Activated effector memory CD4-positive, alpha-beta T cell treated with Interleukin-2 at 50 U/mL for 16 hours (primary cell): ENCODE measurements at places on chromosomes 2 and 18.

DNA sequence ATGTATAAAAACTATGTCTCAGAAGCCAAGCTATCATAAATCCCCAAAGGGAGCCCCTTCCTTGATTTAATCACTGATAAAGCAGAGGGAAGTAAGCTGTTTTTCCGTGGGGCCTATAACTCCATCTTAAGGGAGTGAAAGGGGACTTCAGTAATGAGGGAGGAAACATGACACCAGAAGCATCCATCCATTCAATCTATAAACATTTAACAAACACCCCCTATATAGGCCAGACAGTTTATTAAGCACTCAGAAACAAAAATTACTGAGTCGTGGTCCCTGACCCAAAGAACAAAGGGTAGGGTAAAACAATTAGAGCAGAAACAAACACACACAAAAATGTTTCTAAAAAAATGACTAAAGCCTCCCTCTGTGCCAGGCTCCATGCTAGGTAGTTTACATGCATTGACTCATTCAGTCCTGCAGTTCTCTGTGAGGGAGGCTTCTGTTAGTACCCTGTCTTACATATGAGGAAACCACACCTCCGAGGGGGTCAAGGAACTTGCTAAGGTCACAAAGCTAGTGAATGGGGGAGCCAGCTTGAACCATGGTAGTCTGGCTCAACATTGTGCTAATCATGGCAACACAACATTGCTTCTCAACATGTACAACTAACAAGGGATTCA is 472.1 kb downstream of the CDH2 start:
- DNase-seq = no peak

GRCh38 chr2:60780721-60781120 is 24.7 kb downstream of the PAPOLG start:
- DNase-seq = no peak

GRCh38 chr2:1979138-1979537 is 234.8 kb upstream of the PXDN start:
- DNase-seq = no peak

- DNase-seq = no peak
Measured at GRCh38 chr2:107556038-107556627, 270.6 kb upstream of the RGPD4 start.

- DNase-seq = no peak
Measured at GRCh38 chr2:170313347-170313991, 135.5 kb downstream of the MYO3B start.

DNA sequence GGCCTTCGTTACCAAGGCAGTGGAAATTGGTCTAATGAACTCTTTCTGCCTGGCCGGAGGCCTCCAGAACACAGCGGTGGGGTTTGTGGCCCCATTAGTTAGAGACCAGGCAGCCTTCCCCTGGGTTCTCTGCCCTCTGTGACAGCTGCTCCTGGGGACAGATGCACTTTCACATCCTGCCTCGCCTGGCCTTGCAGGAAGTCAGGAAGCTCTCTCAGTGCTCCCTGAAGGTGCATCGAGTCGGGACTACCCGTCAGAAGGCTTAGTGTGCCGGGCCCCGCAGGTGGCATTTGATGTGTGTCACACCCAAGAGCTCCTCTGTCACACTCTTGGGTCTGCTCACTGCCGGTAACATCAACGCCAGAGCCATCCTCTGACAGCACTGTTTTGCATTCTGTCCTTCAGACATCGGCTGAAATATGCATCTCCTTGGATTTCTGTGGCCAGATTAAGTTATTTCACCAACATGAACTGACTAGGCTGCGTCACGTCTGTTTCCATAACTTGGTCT is 158.3 kb downstream of the LDLRAD4 start:
- DNase-seq = peak; percentile 58

DNA sequence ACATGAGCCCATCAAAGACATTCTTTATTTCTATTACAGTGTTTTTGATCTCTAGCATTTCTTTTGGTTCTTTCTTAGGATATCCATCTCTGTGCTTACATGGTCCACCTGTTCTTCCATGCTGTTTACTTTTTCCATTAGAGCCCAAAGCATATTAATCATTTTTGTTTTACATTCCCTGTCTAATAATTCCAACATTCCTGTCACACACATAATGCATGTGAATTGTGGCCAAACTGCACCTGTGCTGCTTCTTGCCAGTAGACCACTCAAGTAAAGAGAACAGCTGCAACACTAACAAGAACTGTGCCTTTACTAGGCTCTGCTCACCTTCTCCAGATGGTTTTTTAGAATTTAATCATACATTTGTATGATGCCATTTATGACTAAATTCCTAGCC is 103.0 kb downstream of the PTH2R start:
- no peak for DNase-seq

DNA sequence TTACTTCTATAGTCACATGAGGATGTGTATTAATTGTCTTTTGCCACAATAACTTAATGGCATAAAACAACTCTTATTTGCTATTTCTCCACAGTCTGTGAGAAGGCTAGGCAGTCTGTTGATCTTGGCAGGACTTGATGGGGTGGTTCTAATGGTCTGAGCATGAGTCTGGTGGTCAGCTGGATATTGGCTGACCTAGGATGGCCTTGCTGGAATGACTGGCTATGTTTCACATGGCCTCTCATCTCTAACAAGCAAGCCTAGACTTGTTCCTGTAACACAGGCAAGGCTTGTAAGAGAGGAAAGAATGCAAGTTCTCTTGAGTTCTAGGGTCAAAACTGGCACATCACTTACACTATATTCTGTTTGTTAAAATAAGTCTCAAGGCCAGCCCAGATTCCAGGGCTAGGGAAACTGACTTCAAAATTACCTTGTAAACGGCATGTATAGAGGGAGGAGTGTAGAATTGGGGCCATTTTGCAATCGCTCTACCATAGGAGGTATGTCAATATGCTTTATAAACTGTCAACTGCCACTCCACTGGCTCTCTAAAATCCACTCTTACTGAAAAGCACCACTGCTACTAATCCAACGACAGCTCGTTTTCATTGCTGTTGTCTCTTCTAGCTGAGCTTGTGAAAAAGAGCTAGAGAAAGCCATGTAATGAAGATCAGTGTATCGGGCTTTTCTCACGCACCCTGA is 325.0 kb upstream of the PKDCC start:
- DNase-seq = no peak

- no peak for DNase-seq
Measured at GRCh38 chr2:71554028-71554705, 100.8 kb downstream of the DYSF start.

GRCh38 chr2:7102826-7103225 is 185.6 kb downstream of the RNF144A start:
- DNase-seq = no peak

- DNase-seq = no peak
Measured at GRCh38 chr18:600107-600506, 3.3 kb downstream of the CLUL1 start.

DNA sequence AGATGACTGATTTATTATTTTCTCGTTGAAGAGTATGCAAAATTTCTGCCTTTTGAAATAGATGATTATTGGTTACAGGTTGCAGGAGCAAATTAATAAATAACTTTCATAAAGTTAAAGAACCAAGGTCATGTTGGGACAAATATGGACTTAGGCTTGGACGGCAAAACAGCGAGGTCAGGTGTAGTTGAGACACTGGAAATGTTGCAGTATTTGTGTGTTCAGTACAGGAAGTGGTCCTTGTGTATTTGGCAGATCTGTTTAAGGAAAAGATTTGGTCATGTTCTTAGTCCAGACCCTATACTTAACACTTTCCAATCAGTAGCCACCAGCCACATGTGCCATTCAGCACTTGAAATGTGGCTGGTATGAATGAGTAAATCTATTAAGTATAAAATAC is 486.5 kb downstream of the TDRD15 start:
- DNase-seq = no peak

GRCh38 chr2:156526950-156527636 is 90.9 kb downstream of the GPD2 start:
- DNase-seq = no peak

GRCh38 chr2:61357681-61358080 is 113.2 kb downstream of the USP34 start:
- DNase-seq = no peak

DNA sequence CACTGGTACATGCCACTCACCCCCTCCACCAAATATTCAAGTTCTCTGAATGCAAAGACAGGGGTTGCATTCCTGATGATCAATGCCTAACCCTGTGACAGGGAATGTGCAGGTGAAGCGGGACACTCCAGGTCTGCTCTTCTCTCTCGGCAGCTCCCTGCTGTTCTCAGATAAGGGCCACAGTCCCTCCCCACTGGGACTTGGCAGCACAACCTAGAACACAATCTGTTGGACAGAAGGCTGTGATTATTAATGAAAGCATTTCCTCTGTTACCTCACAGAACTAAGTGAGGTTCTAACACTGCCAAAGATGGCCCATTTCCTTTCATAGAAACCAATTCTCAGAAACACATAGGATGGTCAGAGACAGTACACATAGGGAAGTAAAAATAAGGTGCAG is 42.7 kb downstream of the VSNL1 start:
- DNase-seq = no peak

GRCh38 chr2:240518981-240519380 is 38.8 kb downstream of the ANKMY1 start:
- DNase-seq = no peak

GRCh38 chr18:59041819-59042815 is 97.6 kb upstream of the SEC11C start:
- DNase-seq = no peak

- no peak for DNase-seq
Measured at GRCh38 chr18:63878343-63878742, 9.2 kb upstream of the SERPINB2 start.

DNA sequence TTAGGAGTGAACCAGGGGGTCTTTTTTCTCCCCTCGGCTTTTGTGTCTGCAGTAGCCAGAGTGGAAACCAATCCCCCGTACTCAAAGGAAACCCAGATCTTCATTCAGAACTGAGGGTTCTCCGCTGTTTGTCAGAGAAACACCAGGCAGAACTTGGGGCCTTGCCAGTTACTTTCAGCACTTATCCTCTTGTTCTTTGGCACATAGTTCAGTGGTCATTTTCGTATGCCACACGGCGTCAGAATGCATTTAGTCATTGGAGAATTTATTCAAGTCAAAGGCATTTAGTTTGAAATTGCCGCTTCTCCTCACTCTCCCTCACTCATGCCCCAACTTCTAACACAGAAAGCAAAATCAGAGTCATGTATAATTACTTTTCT is 102.9 kb downstream of the CABLES1 start:
- DNase-seq = no peak

DNA sequence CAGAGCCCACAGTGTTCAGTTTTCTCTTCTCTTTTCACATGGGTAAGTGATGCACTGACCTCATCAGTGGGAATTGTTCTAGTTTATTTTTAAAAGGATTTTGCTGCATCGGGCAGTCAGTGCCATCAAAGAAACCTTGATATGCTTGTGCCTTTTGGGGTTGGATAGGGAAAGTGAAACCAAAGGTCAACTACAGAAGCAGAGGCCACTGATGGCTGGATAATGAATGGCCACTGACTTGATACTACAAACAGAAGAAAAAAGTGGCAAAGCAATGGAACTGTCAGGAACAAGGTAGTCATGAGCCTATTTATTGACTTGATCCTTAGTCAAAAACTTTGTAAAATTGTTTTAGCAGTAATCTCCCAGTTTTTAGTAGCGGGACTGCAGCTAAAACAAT is 636.3 kb upstream of the ZEB2 start:
- no peak for DNase-seq

DNA sequence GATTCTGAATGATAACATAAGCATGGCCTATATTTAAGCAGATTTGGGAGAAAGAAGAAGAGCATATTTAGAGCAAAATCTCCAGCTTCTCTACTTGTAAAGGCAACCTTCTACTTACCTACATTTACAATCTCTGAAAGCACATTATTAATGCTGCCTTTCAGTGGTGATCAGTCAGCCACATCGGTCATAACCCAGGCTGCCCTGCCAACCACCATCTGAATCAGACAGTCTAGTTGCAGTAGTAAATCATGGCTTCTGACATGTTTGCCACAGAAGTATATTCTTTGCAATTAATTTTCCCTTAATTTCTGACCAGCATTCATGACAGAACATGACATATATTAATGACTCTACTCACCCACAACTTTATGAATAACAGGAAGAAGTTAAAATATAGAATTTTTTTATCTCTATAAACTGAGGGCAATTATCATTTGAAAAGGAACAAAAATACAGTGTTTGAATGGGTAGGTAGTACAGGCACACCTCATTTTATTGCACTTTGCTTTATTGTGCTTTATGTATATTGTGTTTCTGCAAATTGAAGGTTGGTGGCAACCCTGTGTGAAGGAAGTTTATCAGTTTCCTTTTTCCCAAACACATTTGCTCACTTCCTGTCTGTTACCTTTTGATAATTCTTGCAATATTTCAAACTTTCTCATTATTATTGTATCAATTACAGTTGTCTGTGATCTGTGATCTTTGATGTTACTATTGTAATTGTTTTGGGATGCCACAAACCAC is 531.6 kb upstream of the CHAC2 start:
- no peak for DNase-seq

GRCh38 chr2:180122874-180123273 is 115.8 kb upstream of the CWC22 start:
- no peak for DNase-seq

DNA sequence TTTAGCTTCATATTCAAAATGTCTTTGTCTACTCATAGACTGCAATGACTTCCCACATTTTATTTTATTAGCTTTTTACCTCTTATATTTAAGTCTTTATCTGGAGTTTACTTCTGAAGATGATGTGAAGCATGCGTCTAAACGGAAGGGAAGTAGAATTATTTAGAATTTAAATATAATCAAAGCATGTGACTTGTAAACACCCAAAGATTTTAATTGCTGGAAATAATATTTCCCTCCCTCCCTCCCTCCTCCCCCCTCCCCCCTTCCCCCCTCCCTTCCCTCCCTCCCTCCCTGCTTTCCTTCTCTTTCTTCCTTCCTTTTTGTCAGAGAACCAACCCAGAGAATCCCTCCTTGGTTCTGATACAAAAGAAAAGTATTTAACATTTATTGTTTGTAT is 2.1 kb upstream of the LANCL1 start:
- no peak for DNase-seq

- no peak for DNase-seq
Measured at GRCh38 chr2:168853471-168853870, 36.8 kb downstream of the SPC25 start.

DNA sequence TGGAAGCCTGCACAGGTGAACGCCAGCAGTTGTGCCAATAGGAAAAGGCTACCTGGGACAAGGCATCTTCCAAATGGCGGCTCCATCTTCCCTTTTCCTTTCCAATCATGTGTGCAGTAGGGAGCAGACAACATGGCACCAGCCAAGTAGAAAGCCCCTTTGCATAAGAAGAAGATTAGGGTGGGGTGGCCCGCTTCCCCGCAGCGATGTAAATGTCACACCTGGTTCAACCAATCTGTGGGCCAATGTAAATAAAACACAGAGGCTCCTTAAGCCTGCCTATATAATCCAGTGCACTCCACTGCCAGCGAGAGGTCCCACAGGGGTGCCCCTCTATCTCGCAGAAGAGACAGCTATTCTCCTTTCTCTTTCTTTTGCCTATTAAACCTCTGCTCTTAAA is 468.4 kb upstream of the CRIM1 start:
- DNase-seq = no peak
